ENCODE measurements at places on chromosomes 1 and 21. TPM values are rescaled to one million over a fixed set of nuclear protein-coding genes. Genes with fewer than 3 reads are reported as not detected.

Gene OR6N1
- not detected for total RNA-seq

Gene AADACL4
- total RNA-seq, result not detected

Gene CTNNBIP1
- total RNA-seq, result 18.0 TPM

Gene SELL
- total RNA-seq, result not detected

Gene BARHL2
- total RNA-seq, result not detected

Gene NOS1AP
- 2.4 TPM for total RNA-seq

All from A172 (cell line).